ENCODE measurements at places on chromosomes 4 and X. TPM values are rescaled to one million over a fixed set of nuclear protein-coding genes. Genes with fewer than 3 reads are reported as not detected.
A peak's percentile ranks its signal among the peaks of the same experiment; 100 is the strongest.

DNA sequence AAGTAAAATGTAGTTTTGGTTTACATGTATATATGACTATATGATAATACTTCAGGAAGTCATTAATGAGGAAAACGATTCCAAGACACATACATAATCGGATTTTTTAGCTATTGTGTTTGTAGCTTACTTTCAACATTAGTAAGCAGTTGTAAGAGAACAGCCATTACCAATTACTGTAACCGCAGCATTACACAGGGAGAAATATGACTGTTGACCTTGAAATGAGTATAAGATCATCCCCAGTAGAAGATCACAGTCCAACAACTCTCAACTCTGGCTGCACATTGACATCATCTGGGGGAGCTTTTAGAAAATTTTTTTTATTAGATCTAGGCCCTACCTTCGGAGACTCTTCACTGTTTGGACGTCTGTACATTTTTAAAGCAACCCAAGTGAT is 762.0 kb upstream of the MAGEB2 start:
- DNase-seq: no peak

DNA sequence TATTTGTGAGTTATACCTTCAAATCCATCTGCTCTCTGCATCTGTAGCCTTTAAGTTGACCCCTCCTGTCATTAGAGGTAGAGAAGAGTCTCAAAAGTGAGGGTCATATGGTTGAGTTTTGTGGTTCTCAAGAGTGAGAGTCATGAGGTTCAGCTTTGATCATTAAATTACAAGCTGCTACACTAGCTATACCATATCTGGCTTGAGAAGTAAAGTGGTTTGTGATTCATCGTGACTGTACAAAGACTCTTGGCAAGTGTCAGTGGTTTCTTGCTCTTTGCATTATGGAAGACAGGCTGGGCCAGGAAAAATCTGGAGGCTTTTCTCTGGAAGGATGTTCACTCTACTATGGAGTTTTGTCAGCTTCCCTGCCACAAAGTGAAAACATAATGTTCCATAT is 170.6 kb downstream of the ZC4H2 start:
- DNase-seq: no peak

DNA sequence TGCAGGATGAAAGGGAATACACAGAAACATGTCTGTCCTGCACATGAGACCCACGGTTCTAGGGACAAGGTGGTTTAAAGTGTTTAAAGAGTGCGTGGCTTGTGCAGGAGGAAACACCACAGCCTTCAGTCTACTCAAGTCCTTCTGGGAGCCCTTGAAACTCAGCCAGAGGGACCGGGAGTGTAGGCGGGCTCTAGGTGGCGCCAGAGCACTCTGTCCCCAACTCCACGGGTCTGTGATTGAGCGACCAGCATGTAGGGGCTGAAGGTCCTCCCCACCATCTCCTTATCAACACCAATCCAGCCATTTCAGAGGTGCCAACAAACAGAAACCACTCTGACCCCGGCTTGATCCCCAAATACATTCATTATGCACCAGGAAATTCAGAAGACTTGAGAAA is 82.0 kb upstream of the CLDN34 start:
- DNase-seq: peak; percentile 70

- no peak for DNase-seq
Observed at GRCh38 chrX:40722930-40723329, 12.4 kb downstream of the MED14 start.

ENPP6 gene
- 0.37 TPM for total RNA-seq
